Naive thymus-derived CD8-positive, alpha-beta T cell (primary cell): ENCODE measurements at places on chromosomes 16 and 17. TPM values are rescaled to one million over a fixed set of nuclear protein-coding genes. Genes with fewer than 3 reads are reported as not detected.

GRCh38 chr16:81730090-81731051 is 48.7 kb upstream of the PLCG2 start:
- no peaks in the 10 kb centered on the region for H3K36me3 ChIP-seq
- DNase-seq = peak; percentile 49
- peaks cover 21% of the 10 kb centered on the region for H3K4me1 ChIP-seq
- peak overlapping the region; percentile 91 for H3K4me3 ChIP-seq

Gene SLC4A1
- not detected for total RNA-seq

DNA sequence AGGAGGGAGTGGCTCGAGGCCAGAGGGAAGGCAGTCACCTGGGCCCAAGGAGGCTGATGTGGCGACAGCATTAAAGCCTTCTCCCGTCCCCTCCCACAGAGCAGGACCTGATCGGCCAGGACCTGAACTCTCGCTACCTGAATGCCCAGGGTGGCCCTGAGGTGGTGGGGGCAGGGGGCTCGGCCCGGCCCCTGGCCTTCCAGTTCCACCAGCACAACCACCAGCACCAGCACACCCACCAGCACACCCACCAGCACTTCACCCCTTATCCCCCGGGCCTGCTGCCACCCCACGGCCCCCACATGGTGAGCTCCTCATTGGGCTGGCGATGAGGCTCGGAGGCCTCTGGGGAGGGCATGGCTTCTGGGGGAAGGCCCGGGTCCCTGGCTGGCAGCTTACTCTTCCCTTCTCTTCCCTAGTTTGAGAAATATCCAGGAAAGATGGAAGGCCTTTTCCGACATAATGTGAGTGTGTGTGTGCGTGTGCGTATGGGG is 6.4 kb downstream of the FBRS start:
- H3K27me3 ChIP-seq = no peaks in the 10 kb centered on the region
- no peak overlapping the region for H3K27ac ChIP-seq
- no peak overlapping the region for H3K4me3 ChIP-seq
- H3K4me1 ChIP-seq = peaks cover 39% of the 10 kb centered on the region

Gene SDK2
- total RNA-seq = 11.3 TPM

Gene KLHL10
- not detected for total RNA-seq

GRCh38 chr16:14263011-14263410 is 191.9 kb downstream of the MRTFB start:
- peaks cover 26% of the 10 kb centered on the region for H3K36me3 ChIP-seq
- no peaks in the 10 kb centered on the region for H3K4me1 ChIP-seq
- no peak overlapping the region for H3K4me3 ChIP-seq
